ENCODE measurements at places on chromosomes 1 and 21. TPM values are rescaled to one million over a fixed set of nuclear protein-coding genes. Genes with fewer than 3 reads are reported as not detected.
A peak's percentile ranks its signal among the peaks of the same experiment; 100 is the strongest.

GRCh38 chr1:2233997-2234761 lies 6.1 kb downstream of the SKI start:
- peaks cover 64% of the 10 kb centered on the region for H3K4me1 ChIP-seq
- H3K4me3 ChIP-seq = peak overlapping the region; percentile 51
- peak overlapping the region; percentile 92 for H3K27ac ChIP-seq

DNA sequence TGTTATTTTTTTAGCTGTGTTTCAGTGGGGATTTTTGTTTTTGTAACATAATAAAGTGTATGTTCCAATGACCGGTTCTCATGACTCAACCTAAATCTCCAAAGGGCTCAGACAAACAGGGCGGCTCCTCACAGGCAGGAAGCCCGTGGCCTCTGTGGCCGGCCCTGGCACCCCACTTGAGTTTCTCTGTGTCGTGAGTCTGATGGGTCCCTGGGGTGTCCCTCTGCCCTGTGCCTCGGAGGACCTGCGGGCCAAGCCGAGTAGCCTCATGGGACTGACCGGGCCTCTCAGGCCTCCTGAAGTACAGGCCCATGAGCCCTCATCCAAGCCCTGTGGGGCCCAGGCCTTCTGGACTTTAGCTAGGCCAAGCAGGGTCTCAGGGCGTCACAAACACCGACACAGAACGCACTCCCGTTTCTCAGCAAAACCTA lies 16.1 kb upstream of the CCDC27 start:
- H3K4me1 ChIP-seq = no peaks in the 10 kb centered on the region
- peaks cover 9% of the 10 kb centered on the region for H3K36me3 ChIP-seq
- H3K4me3 ChIP-seq = no peak overlapping the region
- no peak overlapping the region for H3K27ac ChIP-seq
- peaks cover 4% of the 10 kb centered on the region for H3K27me3 ChIP-seq
- DNase-seq = no peak

- no peaks in the 10 kb centered on the region for H3K4me1 ChIP-seq
- no peak for DNase-seq
- no peak overlapping the region for H3K4me3 ChIP-seq
- H3K36me3 ChIP-seq = no peaks in the 10 kb centered on the region
- no peaks in the 10 kb centered on the region for H3K27me3 ChIP-seq
- H3K27ac ChIP-seq = no peak overlapping the region
Measured at GRCh38 chr1:244391761-244392160, 59.9 kb downstream of the ADSS2 start.

DNA sequence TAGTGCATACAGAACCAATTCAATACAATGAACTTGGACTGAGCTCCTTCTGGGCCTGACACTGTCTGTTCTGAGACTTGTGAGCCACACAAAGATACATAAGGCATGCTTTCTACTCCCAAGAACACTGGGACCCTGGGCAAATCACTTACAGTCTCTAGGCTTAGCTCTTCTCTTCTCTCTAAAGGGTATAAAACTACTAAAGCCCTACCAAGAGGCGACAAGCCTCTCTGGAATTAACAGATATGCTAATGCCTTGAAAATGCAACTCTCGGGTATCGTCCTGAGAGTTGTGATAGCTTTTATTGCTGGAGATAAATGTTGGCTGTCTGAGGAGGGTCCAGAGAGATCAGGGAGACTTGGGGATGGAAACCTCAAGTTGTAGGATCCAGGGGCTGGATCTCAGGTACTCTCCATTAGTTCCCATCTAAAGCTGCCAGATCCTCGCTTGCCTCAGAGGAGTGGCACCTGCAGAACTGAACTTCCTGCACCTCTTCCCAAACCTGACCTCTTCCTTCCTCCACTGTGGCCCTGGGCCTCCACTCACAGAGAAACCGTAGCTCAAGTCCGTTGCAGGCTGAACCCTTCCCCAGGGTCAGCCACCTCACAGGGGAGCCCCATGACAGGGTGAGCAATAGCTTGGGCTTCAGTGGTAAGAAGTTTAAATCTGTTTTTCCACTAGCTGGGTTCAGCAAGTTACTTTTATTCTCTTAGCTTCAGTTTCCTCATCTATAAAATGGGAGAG lies 11.5 kb upstream of the CFAP45 start:
- H3K4me3 ChIP-seq = no peak overlapping the region
- no peaks in the 10 kb centered on the region for H3K27me3 ChIP-seq
- peaks cover 71% of the 10 kb centered on the region for H3K4me1 ChIP-seq

GRCh38 chr1:36366091-36366661 lies 19.5 kb downstream of the STK40 start:
- DNase-seq = no peak
- H3K4me3 ChIP-seq = no peak overlapping the region
- no peaks in the 10 kb centered on the region for H3K27me3 ChIP-seq
- peaks cover 14% of the 10 kb centered on the region for H3K4me1 ChIP-seq
- H3K36me3 ChIP-seq = peaks cover 5% of the 10 kb centered on the region
- peak overlapping the region; percentile 88 for H3K27ac ChIP-seq

DNA sequence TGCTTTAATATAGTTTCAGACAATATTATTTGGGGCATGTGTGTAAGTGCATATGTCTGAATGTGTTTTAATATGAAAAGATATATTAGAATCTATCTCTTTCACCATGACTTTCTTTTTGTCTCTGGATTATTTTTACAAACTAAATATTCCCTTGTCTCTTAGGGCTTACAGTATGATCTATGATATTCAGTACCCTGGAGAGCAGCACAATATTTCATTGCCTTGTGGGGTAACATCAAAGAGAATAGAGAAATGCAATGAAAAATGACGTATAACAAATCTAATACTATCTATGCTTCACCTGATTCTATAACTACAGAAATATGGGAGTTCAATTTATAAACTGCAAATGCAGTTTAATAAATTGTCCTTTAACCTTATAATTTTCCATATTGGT lies 2084.5 kb downstream of the MRPL39 start:
- DNase-seq = no peak
- H3K27me3 ChIP-seq = no peaks in the 10 kb centered on the region
- no peaks in the 10 kb centered on the region for H3K4me1 ChIP-seq
- H3K27ac ChIP-seq = no peak overlapping the region
- H3K36me3 ChIP-seq = no peaks in the 10 kb centered on the region

DNA sequence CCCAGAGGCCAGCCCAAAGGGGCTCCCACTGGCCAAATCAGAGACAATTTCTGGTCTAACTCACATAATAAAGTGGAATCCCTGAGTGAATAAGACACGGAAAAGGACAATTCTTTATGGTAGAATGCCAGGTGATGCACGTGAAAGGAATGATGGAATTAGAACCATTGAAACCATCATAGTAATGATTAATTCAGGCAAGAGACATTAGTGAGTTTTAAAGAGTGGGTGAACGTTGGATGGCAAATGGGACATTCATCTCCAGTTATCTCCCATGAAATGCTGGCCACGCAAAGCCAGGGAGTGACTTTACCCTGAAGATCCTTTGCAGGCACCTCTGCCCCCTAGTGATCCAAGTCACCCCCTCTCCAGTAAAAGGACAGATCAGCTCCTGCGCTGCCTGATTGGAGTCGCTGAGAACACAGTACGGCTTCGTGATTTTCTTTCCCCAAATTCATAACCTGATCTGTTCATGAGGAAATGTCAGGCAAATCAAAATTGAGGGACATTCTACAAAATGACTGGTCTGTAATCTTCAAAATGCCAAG lies 87.5 kb downstream of the AJAP1 start:
- peaks cover 8% of the 10 kb centered on the region for H3K27me3 ChIP-seq
- no peak overlapping the region for H3K27ac ChIP-seq
- H3K4me1 ChIP-seq = no peaks in the 10 kb centered on the region
- H3K4me3 ChIP-seq = no peak overlapping the region
- no peak for DNase-seq

DNA sequence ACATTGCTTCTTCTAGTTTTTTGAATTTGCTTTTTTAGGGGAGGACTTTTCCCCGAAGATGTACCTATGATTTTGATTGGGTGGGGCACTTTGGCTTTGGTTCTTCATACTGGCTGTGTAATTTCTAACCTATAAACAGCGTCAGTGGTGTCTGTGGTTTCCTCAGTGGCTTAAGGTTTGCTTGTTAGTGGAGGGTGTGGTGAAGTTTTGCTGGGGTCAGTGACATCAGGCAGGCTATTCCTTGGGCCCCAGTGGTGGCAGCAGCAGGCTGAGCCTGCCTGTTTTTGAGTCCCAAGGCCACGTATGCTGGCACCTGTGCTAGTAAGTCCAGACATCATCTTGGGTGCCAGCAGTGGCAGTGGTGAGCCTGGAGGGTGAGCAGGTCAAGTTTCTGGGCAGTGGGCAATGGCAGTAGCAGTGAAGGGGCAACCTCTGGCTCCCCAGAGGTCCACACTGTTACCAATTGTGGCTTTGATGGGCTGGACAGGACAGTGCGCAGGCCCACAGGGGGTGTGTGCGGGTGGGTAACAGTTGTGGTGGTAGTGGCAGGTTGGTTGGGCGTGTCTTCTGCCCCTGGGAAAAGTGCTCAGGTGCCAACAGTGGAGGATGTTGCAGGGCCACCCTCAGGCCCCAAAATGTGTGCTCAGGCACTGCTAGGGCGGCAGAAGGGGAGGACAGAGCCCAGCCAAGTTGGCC lies 54.9 kb upstream of the B3GALT2 start:
- H3K27ac ChIP-seq = peak overlapping the region; percentile 22
- no peaks in the 10 kb centered on the region for H3K4me1 ChIP-seq
- peaks cover 72% of the 10 kb centered on the region for H3K36me3 ChIP-seq
- no peak for DNase-seq
- H3K27me3 ChIP-seq = no peaks in the 10 kb centered on the region

GRCh38 chr1:22607154-22607553 lies 29.3 kb upstream of the C1QA start:
- no peak overlapping the region for H3K4me3 ChIP-seq
- no peak for DNase-seq
- H3K36me3 ChIP-seq = no peaks in the 10 kb centered on the region
- no peaks in the 10 kb centered on the region for H3K4me1 ChIP-seq
- no peak overlapping the region for H3K27ac ChIP-seq

DNA sequence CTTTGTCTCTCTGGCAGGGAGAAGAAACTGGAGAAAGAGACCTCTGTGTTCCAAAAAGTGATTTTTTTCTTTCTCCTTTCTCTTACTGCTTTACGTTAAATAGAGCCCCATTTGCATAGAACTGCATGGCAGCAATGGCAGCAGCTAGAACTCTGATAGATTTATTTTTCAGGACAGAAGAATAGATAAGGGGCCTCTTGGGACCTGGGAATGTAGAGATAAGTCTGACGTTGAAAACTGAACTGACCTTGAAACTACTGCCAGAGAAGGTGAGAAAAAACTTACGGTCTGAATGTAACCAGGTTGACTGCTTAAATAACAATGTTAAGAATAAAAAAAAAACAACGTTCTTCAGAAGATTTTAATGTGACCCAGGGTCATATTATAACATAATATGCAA lies 25.4 kb upstream of the B3GALT5 start:
- H3K4me3 ChIP-seq = no peak overlapping the region
- H3K27me3 ChIP-seq = no peaks in the 10 kb centered on the region
- H3K27ac ChIP-seq = no peak overlapping the region
- no peak for DNase-seq
- H3K4me1 ChIP-seq = no peaks in the 10 kb centered on the region

GRCh38 chr1:160761886-160762285 lies 22.8 kb downstream of the SLAMF7 start:
- no peaks in the 10 kb centered on the region for H3K36me3 ChIP-seq
- H3K4me3 ChIP-seq = no peak overlapping the region
- no peaks in the 10 kb centered on the region for H3K4me1 ChIP-seq

DNA sequence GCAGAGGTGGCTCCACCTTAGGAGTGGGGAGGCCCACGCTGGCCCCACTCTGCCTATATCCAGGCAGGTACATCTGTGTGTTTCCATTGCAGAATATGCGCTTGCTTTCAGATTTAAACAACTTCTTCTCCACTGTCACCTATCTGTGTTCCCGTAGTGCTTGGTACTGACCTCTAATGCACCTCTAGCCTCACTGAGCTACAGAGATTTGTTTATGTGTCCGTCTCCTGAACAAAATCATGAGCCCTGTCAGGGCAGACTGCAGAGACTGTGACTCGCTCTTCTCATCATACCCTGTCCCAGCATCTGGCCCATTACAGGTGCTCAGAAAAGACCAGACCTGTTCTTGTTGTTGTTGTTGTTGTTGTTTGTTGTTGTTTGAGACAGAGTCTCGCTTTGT lies 14.5 kb upstream of the LRRC38 start:
- no peak for DNase-seq
- peaks cover 7% of the 10 kb centered on the region for H3K27me3 ChIP-seq
- no peak overlapping the region for H3K27ac ChIP-seq
- H3K4me3 ChIP-seq = no peak overlapping the region
- no peaks in the 10 kb centered on the region for H3K4me1 ChIP-seq

GRCh38 chr21:37764691-37765090 lies 151.6 kb downstream of the KCNJ6 start:
- H3K4me3 ChIP-seq = no peak overlapping the region
- H3K4me1 ChIP-seq = peaks cover 4% of the 10 kb centered on the region
- no peak overlapping the region for H3K27ac ChIP-seq
- no peaks in the 10 kb centered on the region for H3K36me3 ChIP-seq
- DNase-seq = no peak

DNA sequence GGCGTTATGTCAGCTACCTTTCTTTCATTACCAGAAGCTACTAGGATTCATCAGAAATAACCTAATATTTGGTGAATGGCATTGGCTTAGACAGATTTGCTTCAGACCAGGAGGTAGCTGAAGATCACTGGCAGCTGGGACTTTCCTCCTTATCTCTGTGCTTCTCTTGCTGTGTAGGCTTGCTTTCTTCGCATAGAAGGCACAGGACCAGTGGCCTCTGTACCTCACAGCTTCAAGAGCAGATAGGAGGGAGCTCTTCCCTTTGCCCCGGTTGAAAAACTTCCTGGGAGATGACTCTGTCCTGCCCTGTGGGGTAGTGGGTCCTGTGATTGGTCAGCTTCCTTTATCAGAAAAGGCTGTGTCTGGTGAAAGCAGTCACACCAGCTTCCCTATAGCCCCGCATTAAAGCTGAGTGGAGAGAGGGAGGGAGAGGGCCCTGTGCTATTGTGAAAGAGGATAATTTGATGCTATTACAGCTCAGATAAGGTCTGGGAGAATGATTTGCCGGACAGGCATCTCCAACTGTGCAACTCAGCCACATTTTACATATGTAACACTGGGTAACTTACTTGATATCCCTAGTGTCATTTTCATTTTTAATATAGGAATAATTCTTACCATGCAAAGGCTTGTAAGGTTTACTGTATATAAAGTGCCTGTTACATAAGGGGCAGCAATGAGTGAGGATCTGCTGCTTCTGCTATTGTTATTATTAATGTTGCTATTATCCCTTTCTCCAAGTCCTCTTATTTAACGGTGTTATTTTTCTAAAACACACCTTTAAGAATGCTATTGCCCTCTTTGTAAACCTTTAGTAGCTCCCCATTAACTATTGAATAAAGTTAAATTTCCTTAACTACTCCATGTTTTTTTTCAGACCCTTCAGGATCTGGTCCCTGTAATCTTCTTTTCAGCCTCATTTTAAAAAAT lies 31.6 kb downstream of the OSBPL9 start:
- H3K4me3 ChIP-seq = no peak overlapping the region
- DNase-seq = no peak
- no peaks in the 10 kb centered on the region for H3K27me3 ChIP-seq
- peaks cover 35% of the 10 kb centered on the region for H3K4me1 ChIP-seq
- H3K36me3 ChIP-seq = peaks cover 7% of the 10 kb centered on the region

ZNF670 gene
- 7.4 TPM for total RNA-seq

KIF14 gene
- 5.1 TPM for total RNA-seq

SNAP47 gene
- total RNA-seq = 41.6 TPM

ST6GALNAC3 gene
- total RNA-seq = 64.8 TPM

C1QTNF12 gene
- total RNA-seq = 10.2 TPM

ZNF644 gene
- 77.9 TPM for total RNA-seq
